Omental fat pad (tissue), 4 donors: ENCODE measurements at places on chromosomes 2 and 18. TPM values are rescaled to one million over a fixed set of nuclear protein-coding genes. Genes with fewer than 3 reads are reported as not detected.

- no peak for DNase-seq
These were observed 75.1 kb downstream of the POLE4 start for GRCh38 chr2:75033516-75033915.

DNA sequence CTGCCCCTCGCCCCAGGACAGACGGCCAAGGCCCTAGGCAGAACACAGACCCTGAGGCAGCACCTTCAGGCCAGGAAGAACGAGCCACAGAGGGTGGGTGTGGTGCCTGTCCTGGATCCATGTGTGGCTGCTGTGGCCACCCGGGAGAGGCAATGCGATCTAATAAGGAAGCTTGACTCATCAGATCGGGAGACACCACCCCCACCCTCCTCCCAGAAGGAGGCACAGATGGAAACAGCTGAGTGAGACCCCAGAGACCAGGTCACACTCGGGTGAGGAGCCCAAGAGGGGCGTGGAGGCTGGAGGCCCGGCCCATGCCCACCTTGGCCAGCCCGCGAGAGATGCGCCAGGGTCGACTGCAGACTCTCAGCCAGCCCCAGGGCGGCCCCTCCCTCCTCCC lies 20.3 kb downstream of the KCNG2 start:
- DNase-seq: no peak

- no peak for DNase-seq
These were observed 233.0 kb downstream of the ALK start for GRCh38 chr2:29688429-29688828.

- no peak for DNase-seq
These were observed 226.1 kb downstream of the LDLRAD4 start for GRCh38 chr18:13444430-13445240.

GRCh38 chr18:39976771-39977170 lies 1978.3 kb upstream of the PIK3C3 start:
- DNase-seq: no peak

DNA sequence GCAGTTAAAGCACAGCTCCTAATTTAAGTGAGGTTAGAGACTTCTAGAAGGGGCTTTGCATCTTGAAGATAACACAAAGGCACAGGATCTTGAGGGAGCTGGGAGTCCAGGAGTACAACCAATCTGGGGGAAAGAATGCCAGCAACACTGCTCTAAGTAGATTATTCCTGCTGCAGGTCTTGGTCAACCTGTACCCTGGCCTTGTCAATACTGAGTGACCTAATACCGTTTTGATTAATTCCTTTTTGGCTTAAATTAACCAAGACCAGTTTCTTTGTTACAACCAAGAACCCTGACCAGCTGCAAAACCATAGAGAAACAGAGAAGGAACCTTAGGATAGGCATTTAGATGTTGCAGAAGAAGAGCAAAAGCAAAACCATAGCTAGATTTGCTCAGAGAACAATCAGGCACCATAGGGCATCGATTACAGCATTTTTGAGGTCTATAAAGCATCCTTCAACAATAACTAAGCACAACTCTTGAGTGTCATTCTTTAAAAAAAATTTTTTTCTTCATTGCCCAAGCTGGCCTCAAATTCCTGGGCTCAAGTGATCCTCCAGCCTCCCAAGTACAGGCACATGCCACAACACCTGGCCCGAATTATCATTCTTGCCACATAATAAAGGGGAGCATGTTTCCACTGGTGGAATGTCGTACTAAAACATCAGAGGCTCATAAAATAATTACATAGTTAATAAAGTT lies 6.3 kb downstream of the STARD7 start:
- DNase-seq: no peak

- DNase-seq: no peak
These were observed 163.4 kb downstream of the LRRTM1 start for GRCh38 chr2:80141007-80141726.

DNA sequence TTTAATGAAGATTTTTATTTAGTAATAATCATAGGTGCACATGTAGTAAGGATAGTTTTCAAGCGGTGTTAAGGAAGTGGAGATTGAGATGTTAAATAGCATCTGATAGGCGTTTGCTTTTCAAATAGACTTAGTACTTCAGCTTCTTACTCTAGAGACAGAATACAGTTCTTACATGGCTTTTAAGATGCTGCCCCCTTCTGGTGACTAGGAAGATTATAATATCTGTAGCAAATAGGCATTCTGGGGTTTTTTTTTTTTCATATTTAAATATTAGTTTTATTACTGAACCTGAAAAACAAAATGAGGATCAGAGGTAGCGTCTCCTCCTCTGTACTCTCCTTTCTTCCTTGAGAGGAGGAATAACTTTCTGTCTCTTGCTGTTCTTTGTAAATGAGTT lies 100.2 kb downstream of the AGAP1 start:
- DNase-seq: no peak

DNA sequence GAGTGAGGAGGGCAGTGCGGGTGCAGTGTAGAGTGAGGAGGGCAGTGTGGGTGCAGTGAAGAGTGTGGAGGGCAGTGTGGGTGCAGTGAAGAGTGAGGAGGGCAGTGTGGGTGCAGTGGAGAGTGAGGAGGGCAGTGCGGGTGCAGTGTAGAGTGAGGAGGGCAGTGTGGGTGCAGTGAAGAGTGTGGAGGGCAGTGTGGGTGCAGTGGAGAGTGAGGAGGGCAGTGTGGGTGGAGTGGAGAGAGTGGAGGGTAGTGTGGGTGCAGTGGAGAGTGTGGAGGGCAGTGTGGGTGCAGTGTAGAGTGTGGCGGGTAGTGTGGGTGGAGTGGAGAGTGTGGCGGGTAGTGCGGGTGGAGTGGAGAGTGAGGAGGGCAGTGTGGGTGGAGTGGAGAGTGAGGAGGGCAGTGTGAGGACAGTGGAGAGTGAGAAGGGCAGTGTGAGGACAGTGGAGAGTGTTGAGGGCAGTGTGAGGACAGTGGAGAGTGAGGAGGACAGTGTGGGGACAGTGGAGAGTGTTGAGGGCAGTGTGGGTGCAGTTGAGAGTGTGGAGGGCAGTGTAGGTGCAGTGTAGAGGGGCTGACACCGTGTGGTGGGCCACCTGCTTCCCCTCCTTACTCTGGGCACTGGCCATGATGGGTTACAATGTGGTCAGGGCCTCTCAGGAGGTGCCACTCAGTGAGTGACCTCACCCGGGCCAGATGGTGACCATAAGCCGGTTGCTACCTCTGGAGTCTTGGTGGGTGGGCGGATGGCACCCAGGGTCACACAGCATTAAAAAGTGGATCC lies 28.5 kb downstream of the INPP4A start:
- DNase-seq: no peak

DNA sequence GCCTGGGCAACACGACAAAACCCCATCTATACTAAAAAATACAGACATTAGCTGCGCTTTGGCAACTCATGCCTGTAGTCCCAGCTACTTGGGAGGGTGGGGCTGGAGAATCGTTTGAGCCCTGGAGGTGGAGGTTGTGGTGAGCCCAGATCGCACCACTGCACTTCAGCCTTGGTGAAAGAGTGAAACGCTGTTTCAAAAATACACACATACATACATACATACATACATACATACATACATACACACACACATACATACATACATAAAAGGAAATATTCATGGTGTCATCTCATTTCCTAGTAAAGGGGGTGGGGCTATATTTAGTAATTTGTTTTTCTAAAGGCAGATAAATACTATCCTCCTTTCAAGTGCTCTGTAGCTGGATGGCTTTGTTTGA lies 205.1 kb downstream of the PARD3B start:
- DNase-seq: no peak

GRCh38 chr2:120735746-120736170 lies at the start of gene GLI2:
TSS of gene GLI2 (plus strand) at chr2:120735868. CDS start at chr2:120797321, 61,453 bp downstream.
- no peak for DNase-seq

GRCh38 chr2:241314226-241315092 lies 1.0 kb downstream of the HDLBP start:
- DNase-seq: no peak

DNA sequence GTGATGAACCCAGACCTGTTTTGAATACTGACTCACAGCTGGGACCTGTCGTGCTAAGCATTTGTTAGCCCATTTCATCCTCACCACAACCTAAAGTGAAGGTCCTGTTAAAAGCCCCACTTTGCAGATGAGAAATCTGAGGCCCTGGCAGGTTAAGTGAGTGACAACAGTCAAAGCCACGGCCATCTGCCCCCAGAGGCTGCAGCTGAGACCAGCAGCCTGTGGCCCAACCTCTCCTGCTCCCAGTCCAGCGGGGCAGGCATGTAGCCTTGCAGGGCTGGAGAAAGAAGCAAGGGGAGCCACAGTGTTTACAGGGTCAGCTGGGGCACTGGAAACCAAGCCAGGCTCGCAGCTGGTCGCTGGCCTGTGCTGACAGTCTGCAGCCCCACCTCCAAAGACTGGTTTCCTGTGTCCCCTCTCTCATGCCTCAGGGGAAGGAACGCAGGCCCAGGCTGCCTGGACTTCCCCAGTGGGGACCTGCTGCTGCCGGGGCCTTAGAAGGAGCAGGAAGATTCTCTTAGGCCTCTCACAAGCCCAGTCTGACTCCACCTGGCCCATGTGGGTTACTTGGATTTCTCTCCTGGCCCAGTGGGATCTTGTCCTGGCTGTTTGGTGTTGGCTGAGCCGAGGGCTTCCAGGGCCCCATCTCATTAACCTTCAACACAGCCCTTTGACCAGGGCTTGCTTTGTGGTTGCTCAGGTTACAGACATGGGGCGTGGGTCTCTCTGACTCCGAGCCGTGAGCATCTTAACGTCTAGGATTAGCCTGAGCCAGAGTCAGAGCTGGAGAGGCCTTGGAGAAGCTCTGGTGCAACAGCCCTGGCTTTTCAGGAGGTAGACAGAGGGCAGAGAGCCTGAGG lies 1.7 kb downstream of the INPP5D start:
- no peak for DNase-seq

GRCh38 chr2:106030287-106031268 lies 163.5 kb downstream of the UXS1 start:
- DNase-seq: no peak

DNA sequence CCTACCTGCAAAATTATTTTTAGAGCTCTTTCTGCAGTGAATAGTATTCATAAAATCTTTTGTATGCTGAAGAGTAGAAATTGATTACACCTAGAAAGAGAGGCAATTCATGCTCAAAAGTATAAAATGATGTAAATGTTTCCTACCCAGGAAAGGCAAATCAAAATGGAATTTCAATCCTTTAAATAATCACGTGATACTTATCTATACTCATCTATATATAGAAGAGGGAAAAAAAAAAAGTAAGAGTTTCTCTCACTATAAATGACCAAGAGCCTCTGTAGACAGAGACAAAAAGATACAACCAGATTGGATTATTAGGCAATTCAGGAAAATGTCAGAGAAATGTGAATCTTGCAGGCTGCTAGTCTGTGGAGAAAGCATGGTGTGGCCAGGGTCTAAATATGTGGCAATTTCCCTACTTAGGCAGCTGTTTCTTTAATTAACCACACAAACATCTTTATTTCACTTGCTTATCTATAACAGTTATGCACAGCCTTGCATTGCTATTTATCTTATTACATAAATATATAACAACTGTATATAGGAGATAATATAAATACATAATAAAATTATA lies 39.5 kb downstream of the METTL8 start:
- no peak for DNase-seq

- DNase-seq: no peak
These were observed 65.3 kb downstream of the MIB1 start for GRCh38 chr18:21805771-21806366.

- no peak for DNase-seq
These were observed 8.5 kb upstream of the RMDN2 start for GRCh38 chr2:37916512-37917082.

GRCh38 chr18:79540161-79540903 lies 139.3 kb upstream of the CTDP1 start:
- no peak for DNase-seq

- no peak for DNase-seq
These were observed 43.0 kb upstream of the KCNF1 start for GRCh38 chr2:10868465-10869314.

- no peak for DNase-seq
These were observed 53.3 kb downstream of the INHBB start for GRCh38 chr2:120398996-120399888.

DNA sequence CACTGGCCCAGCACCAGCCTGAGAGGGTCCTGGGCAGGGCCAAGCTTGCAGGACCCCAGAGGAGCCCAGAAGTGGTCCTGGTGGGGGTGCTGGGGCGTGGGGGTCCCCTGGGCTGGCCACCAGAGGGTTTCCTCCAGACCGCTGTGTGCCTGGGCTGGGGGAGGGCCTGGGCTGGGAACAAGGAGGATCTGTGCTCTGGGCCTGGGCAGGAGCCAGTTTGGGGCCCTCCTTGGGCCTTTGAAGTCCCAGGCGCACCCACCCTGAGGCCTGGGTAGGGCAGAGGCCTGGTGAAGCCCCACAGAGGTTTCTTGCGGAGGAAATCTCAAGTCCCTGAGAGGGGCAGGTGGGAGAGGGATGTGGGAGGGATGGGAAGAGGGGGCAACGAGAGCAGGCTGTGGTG lies 63.4 kb upstream of the GPC1 start:
- DNase-seq: no peak

- no peak for DNase-seq
These were observed 488.4 kb upstream of the PIK3C3 start for GRCh38 chr18:41466436-41467160.

- DNase-seq: no peak
These were observed 14.3 kb downstream of the PRKRA start for GRCh38 chr2:178436662-178437061.

B3GNT2 gene
- 29.4 TPM for total RNA-seq

PLEK gene
- total RNA-seq: 16.9 TPM

POTEC gene
- total RNA-seq: not detected

MAP3K20 gene
- 53.7 TPM for total RNA-seq

CELF4 gene
- total RNA-seq: not detected

SMARCAL1 gene
- total RNA-seq: 17.3 TPM

TMEM169 gene
- 0.95 TPM for total RNA-seq

LGALSL gene
- total RNA-seq: 8.0 TPM

GAD1 gene
- total RNA-seq: not detected

CNDP1 gene
- not detected for total RNA-seq

RGPD3 gene
- total RNA-seq: 0.50 TPM

GNLY gene
- total RNA-seq: 3.2 TPM

KIF1A gene
- 0.19 TPM for total RNA-seq

NXPH2 gene
- not detected for total RNA-seq

TNS1 gene
- total RNA-seq: 453 TPM
